GM12892 (cell line): ENCODE measurements at places on chromosomes 12 and 14.

GRCh38 chr12:99498756-99499155, 148.8 kb upstream of the GARIN6 start:
- DNase-seq = no peak

DNA sequence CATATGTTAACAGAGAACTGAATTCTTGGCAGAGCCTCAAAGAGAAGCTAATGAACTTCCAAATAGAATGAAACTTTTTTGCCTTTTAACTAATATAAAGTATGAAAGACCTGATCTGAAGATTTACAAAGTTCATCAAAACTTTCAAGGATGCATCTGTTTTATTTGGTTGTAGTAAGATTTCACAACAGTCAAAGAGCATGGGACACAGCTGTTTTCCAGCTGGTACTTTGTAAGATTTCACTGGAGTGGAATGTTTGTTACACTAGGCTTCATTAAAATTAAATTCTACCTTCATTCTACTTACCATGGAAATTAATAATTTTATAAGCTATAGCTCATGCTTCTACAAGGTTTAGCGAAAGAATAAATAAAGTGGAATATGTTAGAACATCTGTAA, 351.2 kb downstream of the SLC6A15 start:
- DNase-seq = no peak

DNA sequence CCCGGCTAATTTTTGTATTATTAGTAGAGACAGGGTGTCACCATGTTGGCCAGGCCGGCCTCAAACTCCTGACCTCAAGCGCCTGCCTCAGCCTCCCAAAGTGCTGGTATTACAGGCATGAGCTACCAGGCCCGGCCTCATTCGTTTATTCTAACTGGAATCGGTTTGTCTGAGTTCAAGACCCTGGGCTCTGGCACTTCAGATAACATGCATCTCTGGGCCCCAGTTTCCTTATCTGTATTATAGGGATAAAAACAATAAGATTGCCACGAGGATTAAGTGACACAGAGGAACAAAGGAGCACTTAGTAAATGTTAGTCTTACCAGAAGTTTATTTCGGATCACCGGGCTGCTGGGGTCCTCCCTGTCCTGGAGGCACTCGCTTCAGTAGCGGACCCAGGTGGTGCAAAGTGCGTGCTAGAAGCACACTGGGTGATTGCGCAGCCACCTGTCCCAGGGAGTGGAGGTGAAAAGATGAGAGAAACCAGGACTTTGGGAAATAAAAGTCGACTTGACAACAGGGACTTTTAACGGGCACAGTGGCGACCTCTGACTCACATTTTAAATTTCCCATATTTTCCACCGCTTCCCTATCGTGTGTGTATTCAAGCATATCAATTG, 37.5 kb downstream of the ACACB start:
- DNase-seq = no peak

DNA sequence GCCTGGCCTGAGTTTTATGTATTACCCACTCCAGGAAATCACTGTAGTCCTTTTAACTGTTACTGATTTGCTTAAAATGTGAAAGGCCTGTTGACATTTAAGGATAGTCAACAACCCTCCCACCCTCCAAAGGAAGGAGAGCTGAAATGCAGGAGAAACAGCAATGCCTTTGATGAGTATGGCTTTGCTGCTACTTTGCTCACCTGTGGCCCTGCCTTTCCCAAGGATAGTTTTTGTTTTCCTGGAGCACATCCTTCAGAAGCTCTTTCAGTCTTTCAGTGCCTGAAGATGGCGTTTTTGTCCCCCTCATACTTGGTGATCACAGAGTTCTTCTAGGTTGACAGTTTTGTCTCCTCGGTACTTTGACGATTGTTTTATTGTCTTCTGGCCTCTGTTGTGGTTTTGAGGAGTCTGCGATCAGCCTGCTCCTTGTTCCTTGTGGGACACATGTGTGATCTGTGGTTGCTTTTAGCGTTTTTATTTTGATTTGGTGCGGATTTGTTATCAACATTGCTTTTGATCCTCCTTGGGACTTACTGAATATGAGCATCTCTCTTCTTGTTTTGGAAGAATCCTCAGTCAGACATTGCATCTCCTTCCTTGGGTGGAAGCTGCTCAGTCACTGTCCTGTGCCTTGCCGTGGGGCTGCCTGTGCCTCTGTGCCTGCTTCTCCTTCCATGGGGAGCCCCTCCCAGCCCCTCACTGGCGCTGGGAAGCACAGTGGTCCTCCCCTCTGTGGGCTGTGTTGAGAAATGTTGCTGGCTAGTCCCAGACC, 17.2 kb downstream of the PACS2 start:
- DNase-seq = no peak

GRCh38 chr12:52926596-52927234, 21.8 kb upstream of the KRT8 start:
- DNase-seq = no peak

GRCh38 chr12:56721216-56721615, 3.9 kb downstream of the NACA start:
- no peak for DNase-seq

DNA sequence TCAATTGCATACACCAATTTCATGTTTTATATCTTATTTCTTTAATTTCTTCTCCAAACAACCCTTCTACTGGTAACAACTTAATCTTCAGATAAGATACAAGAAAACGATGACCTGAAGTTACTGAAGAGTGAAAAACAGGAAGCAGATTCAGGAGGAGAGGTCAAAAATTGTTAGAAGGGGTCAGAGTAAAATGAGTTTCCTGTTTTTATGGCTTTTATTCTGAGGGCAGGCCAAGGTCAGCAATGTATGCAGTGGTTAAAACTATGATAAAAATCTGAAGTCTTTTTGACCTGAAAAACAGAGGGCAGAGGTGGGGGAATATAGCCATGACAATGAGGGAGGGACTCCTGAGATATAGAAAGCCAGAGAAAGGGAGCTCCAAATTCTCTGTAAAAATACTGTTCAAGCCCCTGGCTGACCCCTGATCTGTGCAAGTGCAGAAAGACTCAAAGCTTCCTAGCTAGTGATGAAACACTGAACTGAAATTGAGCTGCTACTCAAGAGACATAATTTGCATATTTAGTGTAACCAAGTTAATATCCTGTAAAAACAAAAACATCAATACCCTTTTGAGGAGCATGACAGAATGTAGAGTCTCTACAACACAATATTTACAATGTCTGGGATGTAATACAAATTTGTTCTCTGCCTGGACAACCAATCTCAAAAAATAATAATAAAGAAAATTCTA, 514.3 kb upstream of the SEL1L start:
- no peak for DNase-seq

GRCh38 chr12:67512061-67512460, 136.5 kb upstream of the DYRK2 start:
- DNase-seq = no peak

DNA sequence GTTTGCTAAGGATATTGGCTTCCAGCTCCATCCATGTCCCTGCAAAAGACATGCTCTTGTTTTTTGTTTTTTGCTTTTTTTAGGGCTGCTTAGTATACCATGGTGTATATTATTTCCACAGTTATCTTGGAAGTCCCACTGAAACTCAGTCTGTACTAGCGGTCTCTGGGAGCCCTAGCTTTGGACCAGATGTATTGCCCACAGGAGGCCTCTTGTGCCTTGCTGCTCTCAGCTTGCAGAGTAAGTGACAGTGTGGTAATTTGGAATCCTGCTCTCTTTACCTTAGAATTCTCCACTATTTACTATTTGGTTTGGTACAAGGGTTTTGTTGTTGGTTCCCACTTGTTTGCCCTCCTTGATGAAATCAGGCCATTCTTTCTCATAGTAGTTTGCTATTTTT, 1022.9 kb downstream of the LRFN5 start:
- DNase-seq = no peak

- DNase-seq = no peak
Measured at GRCh38 chr12:32519047-32519446, 119.7 kb downstream of the FGD4 start.

GRCh38 chr14:22547313-22547947, 41.6 kb downstream of the DAD1 start:
- DNase-seq = no peak

DNA sequence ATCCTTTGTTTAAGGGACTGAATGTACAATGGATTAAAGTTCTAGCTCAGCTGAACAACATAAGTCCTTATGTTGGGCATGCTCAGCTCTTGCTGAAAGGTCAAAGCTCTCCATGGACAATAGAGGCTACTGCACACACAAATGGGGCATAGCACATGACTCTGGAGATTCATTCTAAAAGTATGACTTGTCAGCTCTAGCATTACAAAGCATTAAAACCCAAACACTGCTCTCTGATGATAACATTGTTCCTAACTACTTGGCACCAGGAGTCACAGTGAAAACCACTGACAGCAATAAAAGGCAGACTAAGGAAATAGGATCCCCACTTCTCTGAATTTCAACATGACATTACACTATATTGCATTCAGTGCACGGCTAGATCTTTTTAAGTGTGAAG, 21.9 kb upstream of the FSCB start:
- no peak for DNase-seq

DNA sequence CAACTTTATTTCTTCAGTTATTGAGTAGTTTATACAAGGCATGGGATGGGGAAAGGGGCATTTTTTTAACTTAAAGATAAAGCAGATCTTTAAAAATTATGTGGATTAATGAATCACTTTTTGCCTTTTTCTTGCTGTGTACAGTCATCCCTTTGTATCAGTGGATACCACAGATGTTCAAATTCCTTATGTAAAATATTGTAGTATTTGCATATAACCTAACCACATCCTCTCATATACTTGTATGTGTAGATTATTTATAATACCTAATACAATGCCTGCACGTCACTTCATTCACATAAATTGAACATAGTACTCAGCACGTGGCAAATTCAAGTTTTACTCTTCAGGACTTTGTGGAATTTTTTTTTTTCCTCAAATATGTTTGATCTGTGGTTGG, 66.5 kb upstream of the MON2 start:
- DNase-seq = no peak

- no peak for DNase-seq
Measured at GRCh38 chr12:32542428-32543229, 136.5 kb upstream of the DNM1L start.
